ENCODE measurements at places on chromosomes 2 and 18.

- no peak for DNase-seq
Observed at GRCh38 chr2:153476491-153476815, 2.1 kb downstream of the RPRM start.

DNA sequence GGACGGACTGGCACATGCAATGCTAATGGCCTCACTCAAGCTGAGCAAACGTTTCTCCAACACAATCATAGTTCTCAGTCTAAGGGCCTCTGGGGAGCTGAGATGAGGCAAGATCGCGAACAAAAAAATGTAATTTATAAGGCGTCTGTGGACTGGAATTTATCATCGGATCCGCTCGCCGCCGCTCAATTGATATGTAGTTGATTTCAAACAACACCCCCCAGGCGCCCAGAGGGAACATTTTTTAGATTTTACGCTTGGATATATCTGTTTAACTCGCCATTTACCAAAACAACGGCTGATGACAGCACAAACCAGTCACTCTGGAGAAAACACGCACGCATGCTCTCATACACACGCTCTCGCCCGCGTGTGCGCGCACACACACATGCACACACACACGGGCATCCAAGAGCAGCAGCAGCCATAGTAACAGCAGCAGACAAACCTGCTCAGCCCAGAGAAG, 335.8 kb downstream of the SMAD2 start:
- DNase-seq, result no peak

DNA sequence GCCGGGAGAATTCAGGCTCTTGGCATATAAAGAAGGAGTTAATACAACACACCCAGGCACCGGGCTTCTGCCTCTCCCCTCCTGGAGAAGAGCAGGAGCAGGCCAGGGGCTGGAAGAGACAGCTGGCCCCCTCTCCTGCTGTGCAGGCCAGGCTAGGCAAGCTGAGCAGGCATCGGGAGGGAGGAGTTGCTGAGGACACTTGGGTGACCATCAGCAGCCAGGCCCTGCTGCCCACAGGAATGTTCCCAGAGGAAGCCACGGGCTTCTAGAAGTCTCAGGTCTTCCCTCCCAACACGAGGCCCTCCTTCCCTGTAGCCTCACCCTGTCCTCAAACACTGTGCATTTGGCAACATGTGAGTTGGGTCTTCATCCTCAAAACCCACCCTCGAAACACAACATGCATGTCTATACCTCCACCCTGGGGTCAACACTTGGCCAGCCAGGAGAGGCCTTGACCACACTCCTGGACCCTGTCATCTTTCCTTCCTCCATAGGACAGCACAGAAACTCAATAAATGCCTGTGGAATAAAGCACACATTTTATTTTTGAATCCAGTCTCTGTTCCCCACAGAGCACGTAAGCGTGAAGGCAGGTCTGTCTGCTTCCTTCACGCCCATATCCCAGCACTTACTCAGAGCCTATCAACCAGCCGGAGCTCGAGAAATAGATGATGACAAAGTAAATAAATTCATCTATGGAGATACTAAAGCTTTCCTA, 433.8 kb upstream of the ID2 start:
- no peak for DNase-seq

DNA sequence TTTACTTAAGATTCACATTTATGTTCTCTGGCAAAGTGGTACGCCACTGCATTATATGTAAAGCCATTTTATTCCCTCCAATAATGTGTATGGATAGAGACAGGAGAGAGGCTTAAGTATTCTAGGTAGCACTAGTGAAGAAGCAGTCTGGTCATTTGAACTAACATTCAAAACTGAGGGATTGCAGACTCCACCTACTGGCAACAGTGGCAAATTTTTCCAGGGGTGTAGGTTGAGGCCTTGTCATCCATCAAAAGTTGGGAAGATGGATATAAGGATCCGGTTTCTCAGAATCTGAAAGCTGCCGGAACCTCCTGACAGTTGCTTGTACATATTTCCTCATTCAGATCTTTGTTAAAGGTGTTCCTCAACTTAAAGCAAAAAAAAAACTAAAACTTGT, 465.5 kb upstream of the FSHR start:
- DNase-seq, result no peak

- peak; percentile 11 for DNase-seq
Observed at GRCh38 chr2:74181739-74182138, 3.1 kb upstream of the MOB1A start.

- no peak for DNase-seq
Observed at GRCh38 chr2:11914455-11914854, 168.0 kb downstream of the LPIN1 start.

DNA sequence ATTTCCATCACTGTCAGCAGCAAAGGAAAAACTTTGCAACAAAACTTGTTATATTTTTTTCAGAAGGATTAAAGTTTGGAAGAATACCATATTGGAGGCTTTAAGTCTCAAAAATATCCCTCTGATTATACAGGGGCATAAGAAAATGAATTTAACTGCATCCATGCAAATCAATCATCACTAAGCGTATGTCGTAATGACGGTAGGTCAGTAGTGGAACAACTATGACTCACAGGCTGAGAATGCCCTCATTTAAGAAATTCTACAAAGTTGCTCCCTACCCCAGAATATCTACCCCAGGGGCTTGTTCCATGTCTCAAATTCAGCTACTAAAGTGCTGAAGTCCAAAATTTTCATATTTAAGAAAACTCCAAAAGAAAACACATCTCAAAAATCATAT, 12.5 kb upstream of the NAB1 start:
- no peak for DNase-seq

DNA sequence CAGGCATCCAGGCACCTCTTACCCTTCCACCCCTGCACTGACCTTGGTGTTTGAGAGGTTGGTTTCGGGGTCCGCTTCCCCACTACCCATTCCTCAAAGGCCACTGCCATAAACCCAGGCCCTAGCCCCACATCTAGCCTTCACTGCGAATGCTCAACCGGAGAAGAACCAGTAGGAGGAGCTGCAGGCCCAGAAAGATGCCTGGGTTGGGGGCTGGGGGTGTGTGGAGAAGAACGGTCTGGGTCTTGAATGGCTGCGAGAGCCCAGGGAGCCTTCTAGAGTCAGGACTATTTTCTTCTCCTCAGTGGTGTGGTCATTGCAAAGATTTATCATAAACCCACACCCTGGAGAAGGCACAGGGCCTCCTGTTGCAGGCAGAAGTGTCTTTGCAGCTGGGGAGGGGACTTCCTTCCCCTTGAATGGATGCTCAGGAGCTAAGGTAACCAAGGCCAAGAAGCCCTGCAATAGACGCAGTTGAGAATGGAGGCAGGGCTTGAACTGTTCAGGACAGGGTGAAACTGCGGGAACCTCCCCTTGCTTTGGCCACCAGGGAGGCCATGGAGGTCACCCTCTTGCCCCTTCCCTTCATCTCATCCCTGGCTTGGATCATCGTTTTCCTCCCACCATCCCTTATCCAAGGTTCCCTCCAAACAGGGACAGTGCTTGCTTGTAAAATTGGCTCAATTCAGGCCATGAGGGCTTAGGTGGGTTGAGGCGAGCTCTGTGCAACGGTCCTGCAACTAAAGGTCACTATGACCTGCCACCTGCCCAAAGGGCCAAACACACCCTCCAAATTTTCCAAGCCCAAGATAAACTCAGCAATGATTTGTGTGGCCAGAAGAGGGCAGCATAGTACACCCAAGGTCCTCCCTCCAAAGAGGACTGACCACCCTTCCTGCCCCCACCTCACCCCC, 20.9 kb downstream of the THNSL2 start:
- no peak for DNase-seq

GRCh38 chr2:59217360-59217759, 976.2 kb upstream of the FANCL start:
- DNase-seq, result no peak

DNA sequence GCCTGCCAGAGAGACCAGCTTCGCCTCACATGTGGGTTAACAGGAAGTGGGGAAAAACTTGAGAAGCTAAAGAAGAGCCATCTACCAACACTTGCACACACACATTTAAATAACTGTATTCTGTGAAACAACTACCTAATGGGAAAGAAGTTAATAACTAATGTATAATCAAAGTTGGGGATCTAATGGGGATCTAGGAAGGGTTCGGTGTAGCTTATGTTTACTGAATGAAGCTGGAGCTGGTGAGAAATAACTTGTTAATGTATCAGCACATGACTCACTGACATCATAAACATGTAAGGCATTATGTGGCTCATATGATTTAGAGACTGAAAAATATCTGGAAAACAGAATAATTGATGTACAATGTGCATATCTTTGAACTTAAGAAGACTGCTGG, 421.3 kb upstream of the NXPH2 start:
- DNase-seq, result no peak

DNA sequence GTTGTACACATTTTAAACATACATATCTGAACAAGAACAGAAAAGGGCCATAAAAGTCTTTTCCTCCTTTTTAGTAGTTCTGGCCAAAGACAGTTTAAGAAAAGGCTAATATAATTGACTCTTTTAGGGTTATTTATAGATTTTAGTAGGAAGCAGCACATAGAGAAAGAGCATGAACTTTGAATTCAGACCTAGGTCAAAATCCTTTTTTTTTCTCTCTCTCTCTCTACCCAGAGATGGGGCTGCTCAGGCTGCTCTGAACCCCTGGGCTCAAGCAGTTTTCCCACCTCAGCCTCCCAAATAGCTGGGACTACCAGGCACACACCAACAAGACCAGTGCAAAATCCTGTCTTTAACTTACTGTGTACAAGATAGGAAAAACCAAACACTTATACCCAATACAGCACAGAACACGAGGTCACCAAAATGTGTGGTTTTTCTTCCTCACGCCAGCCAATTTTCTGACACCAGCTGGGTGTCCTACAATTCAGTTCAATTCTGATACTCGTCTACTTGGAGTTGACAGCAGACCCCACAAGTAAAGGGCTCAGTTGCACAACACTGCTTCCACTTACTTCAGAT, 32.1 kb downstream of the ERLEC1 start:
- DNase-seq, result no peak

DNA sequence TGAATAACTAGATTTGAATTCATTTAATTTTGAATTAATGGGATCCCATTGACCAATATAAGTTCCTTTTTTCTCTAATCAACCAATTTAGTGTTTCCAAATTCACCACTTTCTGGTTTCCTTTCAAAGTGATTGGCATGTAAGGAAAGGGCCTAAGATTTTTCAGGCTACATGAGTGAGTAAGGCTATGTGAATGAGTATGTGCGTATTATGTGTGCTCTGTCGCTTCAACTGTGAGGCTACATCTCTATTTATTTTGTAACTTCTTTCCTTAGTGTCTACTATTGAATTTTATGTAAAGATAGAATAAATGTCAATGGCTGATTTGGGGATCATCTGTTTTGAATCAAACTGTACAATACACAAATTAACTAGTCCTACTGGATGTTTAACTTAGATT, 110.6 kb downstream of the ABCA12 start:
- no peak for DNase-seq

GRCh38 chr2:67923696-67924095, 139.1 kb downstream of the C1D start:
- no peak for DNase-seq

- DNase-seq, result no peak
Observed at GRCh38 chr18:23540867-23541266, 37.6 kb downstream of the RMC1 start.

GRCh38 chr2:202933958-202934357, 21.9 kb downstream of the CARF start:
- no peak for DNase-seq

DNA sequence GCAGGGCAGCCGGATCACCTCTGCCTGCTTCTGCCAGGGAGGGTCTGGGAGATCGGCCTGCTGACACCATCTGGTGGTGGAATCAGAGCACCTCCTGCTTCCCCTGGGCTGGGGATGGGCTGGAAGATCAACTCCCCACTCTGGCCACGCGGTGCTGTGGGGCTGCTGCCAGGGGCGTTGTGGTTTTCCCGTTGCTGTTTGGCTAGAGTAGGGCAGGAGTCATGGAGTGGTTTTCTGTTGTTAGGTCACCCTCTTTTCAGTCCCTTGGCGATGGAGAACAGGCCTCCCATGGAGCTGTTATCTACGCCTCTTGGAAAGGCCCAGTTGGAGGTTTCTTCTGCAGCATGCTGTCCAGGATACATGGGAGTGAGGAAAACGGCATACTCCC, 15.2 kb downstream of the BCL2L11 start:
- DNase-seq, result no peak

DNA sequence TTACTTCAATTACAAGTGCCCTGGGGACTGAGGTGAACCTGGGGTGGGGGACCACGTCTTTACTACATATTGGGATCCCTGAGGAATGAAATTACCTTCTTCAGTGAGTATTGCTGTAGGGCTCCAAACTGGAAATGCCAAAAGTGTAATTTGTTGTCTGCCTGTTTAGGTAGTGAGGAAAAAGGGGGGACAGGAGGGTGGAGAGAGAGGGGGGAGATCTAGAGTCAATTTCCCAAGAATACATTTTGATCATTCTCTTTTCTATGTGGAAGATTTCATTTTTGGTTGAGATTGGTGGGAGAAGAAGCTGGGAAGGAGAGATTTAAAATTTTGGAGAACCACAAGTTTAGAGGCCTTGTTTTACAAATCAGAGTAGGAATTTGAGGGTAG, 101.1 kb downstream of the SPTBN1 start:
- DNase-seq, result no peak

GRCh38 chr2:159832858-159833257, 34.9 kb upstream of the CD302 start:
- no peak for DNase-seq

DNA sequence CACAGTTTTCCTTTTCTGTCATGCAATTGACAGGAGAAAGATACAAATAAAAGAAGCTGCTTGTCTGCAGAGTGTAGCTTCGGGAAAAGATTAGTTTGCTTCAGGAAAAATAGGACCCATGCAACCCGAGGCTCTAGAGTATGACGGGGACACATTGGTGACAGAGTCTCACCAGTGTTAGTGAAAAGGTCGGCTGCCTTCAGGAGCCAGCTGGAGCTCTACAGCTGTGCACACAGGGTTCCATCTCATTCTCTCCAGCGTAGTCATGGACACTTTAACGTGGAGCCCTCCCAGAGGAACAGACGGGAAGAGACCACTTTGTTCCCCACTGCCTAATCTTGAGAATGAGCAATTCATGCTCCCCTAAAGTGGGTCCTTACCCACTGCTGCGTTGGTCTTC, 42.9 kb downstream of the FECH start:
- no peak for DNase-seq

- DNase-seq, result no peak
Observed at GRCh38 chr2:145415151-145415550, 895.2 kb upstream of the ZEB2 start.

GRCh38 chr2:131034122-131035051, 58.9 kb downstream of the FAM168B start:
- DNase-seq, result no peak

DNA sequence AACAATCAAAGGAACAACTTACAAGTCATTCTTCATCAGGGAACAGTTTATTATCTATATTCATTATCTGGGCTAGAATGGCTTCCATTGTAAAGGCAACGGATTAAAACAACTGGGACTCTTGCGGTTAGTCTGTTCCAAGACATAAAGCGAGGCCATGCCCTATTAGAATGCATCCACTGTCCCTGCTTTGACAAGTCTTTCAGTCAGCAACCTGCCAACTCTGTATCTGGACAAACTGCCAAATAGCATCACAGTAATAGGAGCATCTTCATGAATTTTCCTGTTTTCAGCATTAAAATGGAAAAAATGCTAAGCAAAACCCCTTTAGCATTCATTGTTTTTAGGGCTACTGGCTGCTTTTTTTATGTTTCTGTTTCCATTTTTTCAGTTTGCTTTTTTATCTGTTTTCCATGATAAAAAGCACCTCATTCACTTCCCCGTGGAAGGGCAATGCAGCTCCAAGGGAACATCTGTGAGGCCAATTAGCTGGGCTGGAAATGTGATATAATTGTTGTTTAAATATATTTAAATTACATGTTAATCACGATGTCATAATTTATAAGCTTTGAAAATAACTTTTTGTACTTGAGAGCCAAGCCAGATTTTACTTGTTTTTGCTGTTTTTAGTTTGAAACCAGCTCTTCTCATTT, 834.3 kb downstream of the CPS1 start:
- no peak for DNase-seq

All from skin of body (tissue), 3 donors.